ENCODE measurements at places on chromosomes 16 and 17.

GRCh38 chr16:79597277-79598062, 3.1 kb downstream of the MAF start:
- no peaks in the 10 kb centered on the region for H3K36me3 ChIP-seq
- H3K4me3 ChIP-seq: no peak overlapping the region
- H3K4me1 ChIP-seq: peaks cover 3% of the 10 kb centered on the region
- DNase-seq: no peak

GRCh38 chr16:15765880-15766279, 90.9 kb downstream of the MYH11 start:
- no peak overlapping the region for H3K27ac ChIP-seq
- no peaks in the 10 kb centered on the region for H3K36me3 ChIP-seq
- no peaks in the 10 kb centered on the region for H3K27me3 ChIP-seq
- no peaks in the 10 kb centered on the region for H3K4me1 ChIP-seq
- H3K4me3 ChIP-seq: no peak overlapping the region

- peaks cover 41% of the 10 kb centered on the region for H3K4me1 ChIP-seq
- peak within 1 kb of the TSS; percentile 100 for H3K27ac ChIP-seq
- H3K36me3 ChIP-seq: peaks cover 3% of the 10 kb centered on the region
- peak within 1 kb of the TSS; percentile 73 for H3K4me3 ChIP-seq
Observed at GRCh38 chr16:82626791-82627261, at the start of gene CDH13. Gene CDH13 (plus strand): TSS chr16:82626969.

GRCh38 chr17:36674278-36674650, 72.9 kb downstream of the MRM1 start:
- no peaks in the 10 kb centered on the region for H3K36me3 ChIP-seq
- H3K27ac ChIP-seq: no peak overlapping the region
- no peaks in the 10 kb centered on the region for H3K27me3 ChIP-seq
- no peak for DNase-seq
- no peak overlapping the region for H3K4me3 ChIP-seq

DNA sequence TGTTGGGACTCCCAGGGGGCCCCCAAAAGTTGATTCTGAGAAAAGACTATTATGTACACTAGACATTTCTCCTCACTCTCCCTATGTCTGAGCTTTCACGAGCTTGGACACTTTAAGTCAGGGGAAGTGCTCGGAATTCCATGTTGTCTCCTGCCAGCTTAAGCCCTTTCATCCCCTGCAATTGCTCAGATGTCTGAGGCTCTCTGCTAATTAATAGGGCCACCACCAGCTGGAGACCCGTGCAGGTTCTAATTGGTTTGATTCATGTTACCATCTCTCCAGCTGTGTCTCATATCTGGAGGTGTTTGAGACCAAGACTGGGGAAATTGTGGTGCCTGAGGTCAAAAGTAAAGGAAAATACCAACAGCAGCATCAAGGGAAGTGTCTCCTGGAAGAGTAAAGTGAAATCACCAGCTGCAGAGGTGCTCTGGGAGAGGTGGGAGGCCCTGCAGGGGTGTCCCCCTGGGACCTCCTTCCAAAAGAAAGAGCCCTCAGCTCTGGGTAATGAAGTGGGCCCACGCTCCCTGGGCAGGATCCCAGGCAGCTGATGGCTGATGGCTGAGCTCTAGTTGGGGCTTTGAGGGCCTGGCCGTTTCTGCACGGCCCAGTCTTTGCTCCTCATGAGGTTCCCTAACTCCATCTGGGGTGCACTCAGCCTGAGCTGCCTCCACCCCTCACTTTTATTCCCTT, 5.8 kb upstream of the UTS2R start:
- no peak overlapping the region for H3K27ac ChIP-seq
- peaks cover 15% of the 10 kb centered on the region for H3K27me3 ChIP-seq
- no peaks in the 10 kb centered on the region for H3K36me3 ChIP-seq
- no peaks in the 10 kb centered on the region for H3K4me1 ChIP-seq
- H3K4me3 ChIP-seq: no peak overlapping the region

- H3K27me3 ChIP-seq: peaks cover 99% of the 10 kb centered on the region
- H3K27ac ChIP-seq: no peak overlapping the region
- DNase-seq: no peak
- H3K4me1 ChIP-seq: no peaks in the 10 kb centered on the region
Observed at GRCh38 chr16:86498671-86499439, 11.5 kb upstream of the FOXF1 start.

DNA sequence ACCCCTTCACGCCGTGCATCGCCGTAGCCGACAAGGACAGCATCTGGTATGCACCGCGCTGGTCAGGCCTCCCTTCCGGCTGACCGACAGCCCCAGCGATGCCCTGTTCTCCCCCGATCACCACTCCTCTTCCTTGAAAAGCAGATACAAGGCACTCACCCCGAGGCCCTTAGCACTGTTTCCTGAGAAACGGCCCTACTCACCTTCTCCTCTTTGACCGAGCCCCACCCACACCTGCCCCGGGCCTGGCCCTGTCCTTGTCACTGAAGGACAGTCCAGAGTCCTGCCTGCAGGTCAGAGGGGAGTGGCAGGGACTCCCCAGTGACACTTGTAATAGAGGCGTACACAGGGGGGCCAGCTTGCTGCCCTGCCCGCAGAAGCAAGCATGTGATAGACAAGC, 45.9 kb upstream of the CHMP6 start:
- no peak overlapping the region for H3K27ac ChIP-seq
- peak; percentile 58 for DNase-seq
- no peaks in the 10 kb centered on the region for H3K4me1 ChIP-seq
- H3K4me3 ChIP-seq: no peak overlapping the region

DNA sequence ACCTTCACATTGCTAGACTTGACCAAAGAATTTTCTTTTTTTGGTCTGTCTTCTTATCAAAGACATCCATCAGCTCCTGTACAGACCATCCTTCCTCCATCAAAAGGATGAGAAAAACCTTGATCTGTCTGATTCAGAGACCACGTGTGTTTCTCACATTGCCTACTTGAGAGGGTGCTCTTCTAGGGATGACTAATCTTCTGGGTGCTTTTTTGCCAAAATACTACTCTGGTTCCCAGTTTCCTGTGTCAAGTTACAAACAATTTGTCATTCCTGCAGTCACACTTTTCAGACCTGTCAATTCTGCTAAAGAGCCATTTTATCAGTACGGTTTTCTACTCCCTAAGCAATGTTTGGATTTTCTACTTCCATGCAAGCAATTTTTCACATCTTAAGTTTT, 492.2 kb downstream of the CDH11 start:
- no peaks in the 10 kb centered on the region for H3K4me1 ChIP-seq
- H3K36me3 ChIP-seq: no peaks in the 10 kb centered on the region
- no peaks in the 10 kb centered on the region for H3K27me3 ChIP-seq
- DNase-seq: no peak

DNA sequence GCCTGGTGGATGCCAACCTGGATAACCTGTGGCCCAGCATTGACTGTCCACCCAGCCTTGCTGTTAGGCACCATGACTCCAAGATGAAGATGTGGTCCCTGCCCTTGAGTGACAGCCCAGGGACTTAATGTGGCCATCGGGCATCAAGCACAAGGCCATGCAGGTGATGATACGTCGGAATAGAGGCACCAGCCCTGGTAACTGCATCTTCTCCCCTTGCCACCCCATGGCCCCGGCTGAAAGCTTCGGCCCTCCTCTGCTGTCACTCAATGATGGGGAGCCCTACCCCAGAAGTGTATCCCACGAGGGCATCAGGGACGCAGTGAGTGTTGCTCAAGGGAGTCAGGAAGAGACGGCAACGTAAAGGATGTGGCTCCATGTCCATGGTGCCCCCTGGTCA, 2.0 kb downstream of the NT5C start:
- peaks cover 23% of the 10 kb centered on the region for H3K4me1 ChIP-seq
- H3K27me3 ChIP-seq: no peaks in the 10 kb centered on the region
- peaks cover 21% of the 10 kb centered on the region for H3K36me3 ChIP-seq
- peak overlapping the region; percentile 87 for H3K27ac ChIP-seq
- no peak for DNase-seq
- H3K4me3 ChIP-seq: no peak overlapping the region

- no peak overlapping the region for H3K4me3 ChIP-seq
- no peaks in the 10 kb centered on the region for H3K4me1 ChIP-seq
- no peak for DNase-seq
- no peaks in the 10 kb centered on the region for H3K27me3 ChIP-seq
Observed at GRCh38 chr16:46899443-46900143, 15.4 kb downstream of the GPT2 start.

GRCh38 chr17:17730250-17730935, 49.1 kb downstream of the RAI1 start:
- H3K27ac ChIP-seq: no peak overlapping the region
- no peak overlapping the region for H3K4me3 ChIP-seq
- no peak for DNase-seq
- H3K4me1 ChIP-seq: peaks cover 57% of the 10 kb centered on the region
- no peaks in the 10 kb centered on the region for H3K27me3 ChIP-seq

GRCh38 chr17:75473246-75473645, 16.8 kb downstream of the TMEM94 start:
- H3K36me3 ChIP-seq: peaks cover 26% of the 10 kb centered on the region
- no peaks in the 10 kb centered on the region for H3K4me1 ChIP-seq
- H3K27me3 ChIP-seq: no peaks in the 10 kb centered on the region
- H3K4me3 ChIP-seq: no peak overlapping the region

- H3K4me1 ChIP-seq: no peaks in the 10 kb centered on the region
- H3K36me3 ChIP-seq: peaks cover 15% of the 10 kb centered on the region
- DNase-seq: no peak
Observed at GRCh38 chr17:82225368-82226029, 3.3 kb upstream of the SLC16A3 start.

GRCh38 chr16:68760671-68761275, 23.7 kb downstream of the CDH1 start:
- H3K4me1 ChIP-seq: peaks cover 49% of the 10 kb centered on the region
- peak; percentile 87 for DNase-seq
- H3K4me3 ChIP-seq: no peak overlapping the region
- H3K27ac ChIP-seq: peak overlapping the region; percentile 99

GRCh38 chr16:13291591-13292333, 390.4 kb downstream of the SHISA9 start:
- H3K36me3 ChIP-seq: no peaks in the 10 kb centered on the region
- H3K27me3 ChIP-seq: no peaks in the 10 kb centered on the region
- peaks cover 7% of the 10 kb centered on the region for H3K4me1 ChIP-seq
- no peak overlapping the region for H3K4me3 ChIP-seq

GRCh38 chr17:28758411-28759121, 14.8 kb downstream of the TRAF4 start:
- H3K4me3 ChIP-seq: no peak overlapping the region
- H3K27ac ChIP-seq: no peak overlapping the region
- H3K4me1 ChIP-seq: no peaks in the 10 kb centered on the region
- no peaks in the 10 kb centered on the region for H3K27me3 ChIP-seq
- H3K36me3 ChIP-seq: peaks cover 53% of the 10 kb centered on the region

- no peaks in the 10 kb centered on the region for H3K27me3 ChIP-seq
- H3K4me3 ChIP-seq: peak within 1 kb of the TSS; percentile 89
Observed at GRCh38 chr17:44829523-44830358, at the start of gene GJC1. Gene GJC1 (minus strand): TSS chr17:44830287. CDS start chr17:44805817, 24,470 bp downstream.

GRCh38 chr17:7041607-7042500, 2.0 kb downstream of the SLC16A11 start:
- no peak for DNase-seq
- no peaks in the 10 kb centered on the region for H3K36me3 ChIP-seq
- H3K27ac ChIP-seq: no peak overlapping the region
- peaks cover 13% of the 10 kb centered on the region for H3K4me1 ChIP-seq
- H3K27me3 ChIP-seq: peaks cover 10% of the 10 kb centered on the region

GRCh38 chr16:14377326-14377725, 252.7 kb downstream of the PARN start:
- H3K27ac ChIP-seq: peak overlapping the region; percentile 89
- H3K4me1 ChIP-seq: peaks cover 22% of the 10 kb centered on the region
- H3K27me3 ChIP-seq: no peaks in the 10 kb centered on the region

DNA sequence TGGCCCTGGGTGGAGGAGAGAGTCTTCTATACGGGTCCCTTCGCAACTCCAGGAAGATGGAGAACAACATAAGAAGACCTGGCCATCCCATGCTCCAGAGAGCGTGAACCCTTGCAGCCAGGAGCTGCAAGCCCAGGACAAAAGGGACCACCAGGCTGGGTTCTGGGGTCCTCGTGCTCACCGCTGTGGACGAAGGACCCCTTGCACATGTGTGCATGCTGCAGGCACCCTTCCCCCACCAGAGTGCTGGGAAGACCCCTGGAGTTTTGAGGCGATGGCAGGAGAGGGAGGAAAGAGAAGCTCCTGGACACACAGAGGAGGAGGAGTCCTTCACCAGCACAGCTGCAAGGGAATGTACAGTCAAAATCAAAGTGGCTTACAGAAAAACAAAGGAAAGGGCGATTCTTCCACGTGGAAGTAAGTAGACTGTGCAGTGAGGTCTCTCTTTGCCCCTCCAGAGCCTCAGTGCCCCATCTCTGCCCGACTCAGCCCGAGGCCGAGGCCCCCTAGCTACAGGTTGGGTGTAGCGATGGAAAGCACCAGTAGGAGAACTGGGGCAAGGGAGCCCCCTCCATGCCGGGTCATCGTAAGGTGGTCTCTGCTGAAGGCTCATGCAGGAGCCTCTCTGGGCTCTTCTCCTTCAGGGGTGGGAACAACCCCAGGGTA, 51.3 kb downstream of the PIMREG start:
- peaks cover 9% of the 10 kb centered on the region for H3K4me1 ChIP-seq
- peak overlapping the region; percentile 23 for H3K27ac ChIP-seq
- no peak overlapping the region for H3K4me3 ChIP-seq
- peak; percentile 23 for DNase-seq

GRCh38 chr17:81928544-81929252, 1.2 kb upstream of the MAFG start:
- H3K27me3 ChIP-seq: no peaks in the 10 kb centered on the region
- no peak for DNase-seq
- H3K27ac ChIP-seq: peak overlapping the region; percentile 90
- H3K4me3 ChIP-seq: peak overlapping the region; percentile 62
- H3K36me3 ChIP-seq: peaks cover 5% of the 10 kb centered on the region
- peaks cover 11% of the 10 kb centered on the region for H3K4me1 ChIP-seq

DNA sequence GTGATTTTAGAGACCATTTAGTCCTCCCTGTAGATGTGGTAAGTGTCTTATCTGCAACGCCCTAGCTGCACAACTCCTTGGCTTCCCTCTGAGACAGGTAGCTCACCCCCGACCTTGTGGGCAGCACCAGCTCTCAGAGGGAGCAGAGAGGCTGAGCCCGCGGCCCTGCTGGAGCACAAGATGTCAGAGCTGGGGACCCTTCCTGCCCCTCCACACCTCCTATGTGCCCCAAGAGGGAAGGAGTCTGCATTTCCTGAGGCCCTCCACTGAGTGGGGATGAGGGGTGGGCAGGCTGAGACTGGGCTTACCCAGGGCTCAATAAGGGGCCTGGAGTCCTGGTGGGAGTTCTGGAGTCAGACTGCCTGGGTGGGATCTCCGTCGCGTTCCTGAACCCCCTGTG, 12.2 kb upstream of the ADGRG1 start:
- peaks cover 23% of the 10 kb centered on the region for H3K4me1 ChIP-seq
- H3K36me3 ChIP-seq: no peaks in the 10 kb centered on the region
- no peak overlapping the region for H3K4me3 ChIP-seq
- H3K27me3 ChIP-seq: no peaks in the 10 kb centered on the region
- H3K27ac ChIP-seq: no peak overlapping the region

- no peaks in the 10 kb centered on the region for H3K4me1 ChIP-seq
- H3K27me3 ChIP-seq: no peaks in the 10 kb centered on the region
- no peak overlapping the region for H3K4me3 ChIP-seq
- DNase-seq: no peak
Observed at GRCh38 chr17:45743626-45744326, 40.3 kb upstream of the CRHR1 start.

GRCh38 chr17:72967977-72968585, 124.4 kb downstream of the SLC39A11 start:
- H3K27ac ChIP-seq: no peak overlapping the region
- no peaks in the 10 kb centered on the region for H3K4me1 ChIP-seq
- no peak overlapping the region for H3K4me3 ChIP-seq
- no peaks in the 10 kb centered on the region for H3K27me3 ChIP-seq
- no peaks in the 10 kb centered on the region for H3K36me3 ChIP-seq

Data from RWPE2 (cell line).